ENCODE measurements at places on chromosomes 2 and 18.

- no peak for DNase-seq
Measured at GRCh38 chr2:134683561-134684112, 35.2 kb downstream of the TMEM163 start.

- DNase-seq, result no peak
Measured at GRCh38 chr2:72141032-72141645, 6.5 kb downstream of the CYP26B1 start.

GRCh38 chr2:118990757-118991545, 49.0 kb downstream of the MARCO start:
- no peak for DNase-seq

- DNase-seq, result no peak
Measured at GRCh38 chr2:105873721-105874120, 129.0 kb downstream of the NCK2 start.

DNA sequence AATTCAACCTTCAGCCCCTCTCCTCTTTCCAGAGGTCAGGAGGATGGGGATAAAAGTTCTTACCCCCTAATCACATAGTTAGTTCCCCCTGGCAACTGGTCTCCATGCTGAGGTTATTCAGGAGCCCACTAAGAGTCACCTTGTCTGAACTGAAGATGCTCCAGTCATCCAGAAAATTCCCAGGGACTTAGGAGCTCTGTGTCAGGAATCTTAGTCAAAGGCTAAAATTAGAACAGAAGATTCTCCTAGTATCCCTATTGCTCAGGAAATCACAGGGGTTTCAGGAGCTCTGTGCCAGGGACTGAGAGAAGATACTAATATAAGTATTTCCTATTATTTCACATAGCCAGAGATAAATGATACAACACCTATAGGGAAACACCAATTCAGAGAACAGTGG, 37.3 kb upstream of the LONRF2 start:
- DNase-seq, result no peak

All from activated CD8-positive, alpha-beta memory T cell treated with anti-CD3 and anti-CD28 coated beads for 1 hour (primary cell).